ENCODE measurements at places on chromosomes 1 and 21.

DNA sequence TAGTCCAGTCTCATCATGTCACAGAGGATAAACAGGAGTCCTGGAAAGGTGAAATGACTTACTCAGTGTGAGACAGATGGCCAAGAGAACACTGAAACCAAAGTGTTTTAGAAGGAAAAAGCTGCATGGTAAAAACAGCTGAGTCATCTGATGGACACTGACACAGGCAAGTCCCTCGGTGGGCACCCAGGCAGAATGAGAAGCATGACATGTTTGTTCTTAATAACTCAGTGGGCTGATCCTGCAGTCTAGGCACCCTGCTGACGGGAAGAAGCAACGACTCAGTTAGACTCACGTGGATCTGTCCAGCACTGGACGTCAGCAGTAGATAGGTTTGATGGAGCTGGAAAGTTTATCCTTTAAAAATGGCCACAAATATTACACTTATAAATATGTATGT, 116.9 kb downstream of the RGS7 start:
- DNase-seq: no peak

DNA sequence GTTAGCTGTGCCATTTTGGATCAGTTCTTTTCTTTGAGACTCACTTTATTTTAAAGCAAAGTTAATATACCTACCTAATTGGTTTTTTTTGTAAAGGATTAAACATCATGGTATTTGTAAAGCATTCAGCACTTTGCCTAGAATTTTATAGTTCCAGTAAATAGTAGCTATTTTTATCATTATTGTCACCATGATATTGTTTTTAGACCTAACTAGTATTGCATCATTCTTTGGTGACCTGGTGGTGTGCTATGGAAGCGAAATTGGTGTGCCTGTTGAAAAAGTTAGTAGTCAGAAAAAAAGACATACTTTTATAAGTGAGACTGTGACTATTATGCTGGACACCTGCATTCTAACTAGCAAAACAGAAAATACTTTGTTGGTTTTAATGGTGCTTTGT, 81.0 kb downstream of the NFIA start:
- no peak for DNase-seq

DNA sequence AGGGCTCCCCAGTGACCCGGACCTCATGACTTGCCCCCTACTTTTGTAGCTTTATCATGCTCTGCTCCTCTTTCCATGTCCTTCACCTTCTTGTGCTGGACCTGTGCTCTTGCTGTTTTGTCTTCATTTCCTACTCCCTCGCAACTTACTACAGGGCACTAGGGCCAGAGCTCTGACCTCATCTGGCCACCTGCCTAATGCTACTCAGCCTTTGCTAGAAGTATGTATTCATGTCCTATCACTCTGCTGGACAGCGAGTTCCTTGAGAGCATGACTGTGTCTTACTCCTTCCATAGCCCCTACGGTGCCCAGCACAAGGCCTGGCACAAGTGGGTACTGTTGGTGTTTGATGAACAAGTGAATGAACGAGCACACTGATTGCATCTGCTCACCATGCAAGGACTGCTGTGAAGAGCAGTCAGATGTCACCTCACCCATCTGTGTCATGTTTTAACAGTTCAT, 1.9 kb downstream of the MTFR1L start:
- no peak for DNase-seq

- no peak for DNase-seq
Observed at GRCh38 chr1:235421751-235422150, 54.5 kb downstream of the TBCE start.

DNA sequence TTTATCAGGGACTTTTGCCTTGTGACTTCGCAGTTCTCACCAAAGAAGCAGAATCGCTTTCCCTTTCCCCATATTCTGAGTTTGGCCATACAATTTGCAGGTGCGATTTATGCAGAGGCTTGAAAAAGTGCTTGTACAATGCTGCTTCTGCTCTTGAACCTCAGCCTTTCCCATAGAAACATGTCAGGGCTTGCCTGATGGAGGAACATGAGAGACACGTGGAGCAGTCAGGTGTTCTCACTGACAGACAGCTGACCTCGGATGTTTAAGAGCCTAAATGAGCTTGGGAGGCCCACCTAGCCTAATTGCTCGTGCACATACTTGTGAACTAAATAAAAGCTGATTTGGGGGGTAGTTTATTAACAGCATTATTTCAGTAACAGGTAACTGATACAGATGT, 290.0 kb downstream of the S1PR1 start:
- DNase-seq: no peak

DNA sequence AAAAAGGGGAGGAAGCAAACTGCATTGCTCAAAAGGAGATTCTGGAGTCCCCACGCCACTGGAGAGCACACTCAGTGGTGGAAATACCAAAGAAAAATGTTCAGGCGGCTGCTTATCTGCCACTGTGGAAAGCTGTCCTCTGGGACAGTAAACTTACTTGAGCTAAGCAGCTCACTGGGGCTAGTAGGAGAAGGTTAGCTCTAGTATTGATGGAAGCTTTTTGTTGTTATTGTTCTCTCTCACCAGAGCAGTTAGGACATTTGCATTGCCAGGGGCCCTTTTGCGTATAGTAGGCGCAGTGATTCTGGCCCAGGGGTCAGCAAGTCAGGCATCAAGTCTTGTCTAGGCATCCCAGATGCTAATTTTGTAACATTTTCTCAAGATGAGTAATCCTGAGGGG, 15.6 kb downstream of the BACE2 start:
- DNase-seq: no peak

DNA sequence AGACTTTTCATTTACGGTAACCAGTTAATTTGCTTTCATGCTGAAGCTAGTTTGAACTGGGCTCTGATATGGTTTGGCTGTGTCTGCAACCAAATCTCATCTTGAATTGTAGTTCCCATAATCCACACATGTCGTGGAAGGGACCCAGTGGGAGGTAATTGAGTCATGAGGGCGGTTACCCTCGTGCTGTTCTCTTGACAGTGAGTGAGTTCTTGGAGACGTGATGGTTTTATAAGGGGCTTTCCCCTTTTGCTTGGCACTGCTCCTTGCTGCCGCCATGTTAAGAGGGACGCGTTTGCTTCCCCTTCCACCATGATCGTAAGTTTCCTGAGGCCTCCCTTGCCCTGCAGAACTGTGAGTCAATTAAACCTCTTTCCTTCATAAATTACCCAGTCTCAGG, 10.3 kb upstream of the FHAD1 start:
- no peak for DNase-seq

- no peak for DNase-seq
Observed at GRCh38 chr1:2093636-2094035, 43.4 kb downstream of the PRKCZ start.

- no peak for DNase-seq
Observed at GRCh38 chr1:61173118-61173517, 90.8 kb downstream of the NFIA start.

- no peak for DNase-seq
Observed at GRCh38 chr1:68481041-68481440, 15.8 kb downstream of the DEPDC1 start.

DNA sequence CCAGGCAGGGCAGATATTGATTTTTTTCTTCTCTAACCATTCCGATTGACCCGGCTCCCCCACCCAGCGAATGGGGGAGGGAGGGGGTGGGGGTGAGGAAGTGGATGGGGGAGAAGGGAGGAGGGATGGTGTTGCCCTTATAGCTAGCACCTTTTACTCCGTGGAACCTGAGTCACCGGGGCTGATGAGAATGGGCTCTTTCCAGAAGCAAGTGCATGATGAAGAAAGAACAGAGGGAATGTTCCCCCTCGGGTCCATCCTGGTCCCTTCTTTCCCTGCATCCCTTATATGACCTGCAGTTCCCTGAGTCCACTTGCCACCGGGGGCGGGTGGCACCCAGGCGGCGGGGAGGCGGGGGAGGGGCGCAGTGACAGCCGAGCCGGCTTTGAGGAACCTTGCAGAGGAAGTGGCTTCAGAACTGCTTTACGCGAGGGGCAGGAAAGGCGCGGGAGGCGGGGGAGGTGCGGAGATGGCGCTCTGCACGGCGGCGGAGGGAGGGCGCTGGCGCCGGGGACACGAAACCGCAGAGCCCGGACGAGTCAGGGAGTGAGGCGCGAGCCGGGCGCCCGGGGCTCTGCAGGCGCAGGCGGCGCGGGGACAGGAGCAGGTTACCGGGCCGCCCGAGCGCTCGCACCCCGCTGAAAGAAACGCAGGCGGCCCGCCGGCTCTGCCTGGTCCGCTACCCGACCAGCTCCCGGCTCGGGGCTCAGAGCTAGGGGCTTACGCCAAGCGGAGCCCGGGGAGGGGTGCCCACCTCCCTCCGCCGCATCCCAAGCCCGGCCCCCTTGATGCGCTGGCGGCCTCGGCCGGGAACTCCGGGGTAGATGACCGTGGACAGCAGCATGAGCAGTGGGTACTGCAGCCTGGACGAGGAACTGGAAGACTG, 49.7 kb downstream of the RASSF5 start:
- peak; percentile 90 for DNase-seq

- no peak for DNase-seq
Observed at GRCh38 chr1:197062692-197063091, 4.4 kb downstream of the F13B start.

- DNase-seq: no peak
Observed at GRCh38 chr1:163161841-163162240, 40.9 kb downstream of the RGS5 start.

DNA sequence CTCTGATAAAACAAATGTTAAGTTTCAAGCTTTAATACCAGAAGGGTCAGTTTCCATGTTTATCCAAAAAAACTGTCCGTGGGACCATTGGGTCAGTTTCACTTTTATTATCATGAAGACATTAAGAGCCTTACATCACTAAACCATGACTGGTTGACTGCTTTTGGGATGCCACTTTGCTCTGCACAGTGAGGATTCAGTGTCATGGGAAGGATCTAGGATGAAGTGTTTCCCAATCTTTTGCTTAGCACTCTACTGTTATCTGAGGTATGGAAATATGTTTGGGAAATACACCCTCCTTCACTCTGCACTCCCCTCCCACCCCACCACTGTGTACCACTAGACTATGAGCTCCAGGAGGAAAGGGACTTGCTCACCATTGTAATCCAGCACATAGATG, 16.3 kb downstream of the RPS6KC1 start:
- DNase-seq: no peak

DNA sequence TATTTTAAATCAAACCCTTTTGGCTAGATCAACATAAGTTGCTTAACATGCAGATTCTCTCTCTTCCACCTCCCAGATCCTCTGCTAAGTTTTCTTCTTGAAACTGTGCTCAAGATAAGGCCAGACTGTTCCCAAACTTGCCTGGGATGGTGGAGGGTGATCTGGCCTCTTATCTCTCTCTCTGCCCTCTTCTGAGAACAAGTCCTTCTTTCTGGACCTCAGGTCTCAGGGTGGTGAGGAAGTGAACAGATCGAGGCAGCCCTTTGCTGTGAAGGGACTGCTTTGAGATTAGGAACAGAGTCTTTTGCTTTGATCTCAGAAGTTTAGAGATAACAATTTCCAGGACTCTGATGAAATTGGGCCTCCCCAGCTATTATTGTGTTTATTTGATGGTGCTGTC, 70.7 kb downstream of the HUNK start:
- no peak for DNase-seq

DNA sequence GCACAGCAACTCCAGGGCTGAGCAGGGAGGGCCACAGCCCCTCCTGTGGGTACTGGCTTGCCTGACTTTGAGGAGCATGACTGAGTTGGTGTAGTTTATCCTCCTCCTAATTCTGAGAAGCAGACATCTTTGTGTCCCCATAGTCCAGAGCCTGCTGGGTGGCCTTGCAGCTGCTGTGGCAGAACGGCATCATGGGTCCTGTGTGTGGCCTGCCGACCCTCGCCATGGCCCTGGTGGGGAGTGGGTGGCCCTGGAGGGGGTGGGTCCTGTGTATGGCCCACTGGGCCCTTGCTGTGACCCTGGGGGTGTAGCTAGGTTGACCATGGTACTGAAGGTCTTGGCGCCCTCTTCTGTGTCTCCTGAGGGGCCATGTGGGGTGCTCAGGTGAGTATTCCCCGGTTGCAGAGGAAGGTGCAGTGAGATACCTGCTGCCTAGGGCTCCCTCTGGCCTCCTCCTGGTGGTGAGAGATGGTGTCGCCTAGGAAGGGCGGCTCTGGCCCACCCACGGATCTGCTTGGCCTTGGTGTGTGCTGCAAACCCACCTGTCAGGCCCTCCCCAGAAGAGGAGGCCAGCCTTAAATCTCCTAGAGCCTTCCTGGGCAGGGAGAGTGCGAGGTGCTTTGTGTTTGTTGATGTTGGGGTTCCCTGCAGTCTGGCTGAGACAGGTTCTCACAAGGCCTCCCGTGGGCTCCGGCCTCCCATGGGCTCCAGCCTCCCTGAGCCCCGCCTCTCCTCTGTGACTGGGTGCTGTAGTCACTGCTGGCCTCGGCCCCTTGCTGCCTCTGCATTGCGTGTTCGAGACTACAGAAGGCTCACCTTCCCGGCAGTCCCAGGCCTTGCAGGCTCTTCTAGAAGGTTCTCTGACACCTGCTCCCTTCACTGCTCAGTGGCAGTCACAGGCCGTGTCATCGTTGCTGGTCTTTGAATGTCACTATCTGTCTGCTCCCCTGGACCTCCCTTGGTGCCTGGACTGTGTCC, 7.8 kb downstream of the SNAP47 start:
- no peak for DNase-seq

DNA sequence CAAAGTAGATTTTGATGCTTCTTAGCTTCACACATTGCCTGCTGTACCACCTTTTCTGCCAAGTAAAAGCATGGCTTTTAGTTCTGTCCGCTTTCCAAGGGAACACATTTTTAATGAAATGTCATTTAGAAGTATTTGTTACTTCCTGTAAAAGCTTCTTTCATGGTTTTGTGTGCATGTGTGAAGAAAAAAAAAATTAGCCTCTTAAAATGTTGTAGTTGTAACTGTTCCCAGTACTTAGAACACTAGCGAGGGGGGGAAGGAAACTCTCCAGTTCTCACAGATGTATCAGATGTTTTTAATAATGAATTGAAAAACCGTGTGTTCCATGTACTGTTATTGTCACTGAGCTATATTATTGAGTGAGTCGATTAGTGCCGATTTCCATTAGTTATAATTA, 568.3 kb upstream of the ADGRL2 start:
- no peak for DNase-seq

- DNase-seq: no peak
Observed at GRCh38 chr1:151435174-151435573, 24.1 kb downstream of the POGZ start.

DNA sequence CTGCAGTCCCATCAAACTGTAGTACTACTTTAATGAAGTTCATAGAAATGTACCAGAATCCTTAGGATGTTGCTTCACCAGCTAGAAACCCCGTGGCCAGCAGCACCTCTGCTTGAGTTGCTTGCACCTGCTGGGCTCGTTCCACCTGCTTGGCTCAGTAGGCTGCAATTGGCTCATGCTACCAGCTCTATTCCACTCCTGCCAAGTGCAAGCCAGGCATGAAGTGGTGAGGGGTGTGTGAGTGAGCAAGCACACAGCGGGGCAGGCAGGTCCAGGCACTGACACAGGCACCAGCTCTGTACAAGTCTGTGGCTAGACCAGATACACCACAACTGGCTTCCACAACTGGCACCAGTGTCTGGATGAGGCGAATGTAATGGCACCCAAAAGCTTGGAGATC, 209.9 kb downstream of the AMY1C start:
- no peak for DNase-seq

DNA sequence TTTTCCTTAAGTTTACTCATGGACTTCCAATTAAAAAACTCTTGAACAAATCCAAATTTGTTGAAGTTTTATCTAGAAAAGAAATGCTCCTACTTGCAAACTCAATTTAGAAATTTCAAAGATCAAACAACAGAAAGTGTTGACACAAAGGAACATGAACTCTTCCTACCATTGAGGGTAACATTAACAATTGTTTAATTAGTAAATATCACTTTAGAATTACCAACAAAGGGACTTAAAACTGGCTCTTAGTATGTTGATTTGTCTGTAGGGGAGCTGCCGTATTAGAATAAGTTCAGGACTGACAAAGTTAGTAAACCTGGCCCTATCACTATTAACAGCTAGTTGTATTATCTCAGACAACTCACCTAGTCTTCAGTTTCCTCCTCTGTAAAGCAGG, 57.9 kb downstream of the CCDC18 start:
- DNase-seq: no peak
